NCI-H1092 (cell line): ENCODE measurements at places on chromosomes 2 and 18.

- DNase-seq: peak; percentile 62
Measured at GRCh38 chr2:231138699-231139098, 13.9 kb upstream of the HTR2B start.

GRCh38 chr2:46018773-46019591 lies 278.2 kb upstream of the EPAS1 start:
- peak; percentile 6 for DNase-seq

DNA sequence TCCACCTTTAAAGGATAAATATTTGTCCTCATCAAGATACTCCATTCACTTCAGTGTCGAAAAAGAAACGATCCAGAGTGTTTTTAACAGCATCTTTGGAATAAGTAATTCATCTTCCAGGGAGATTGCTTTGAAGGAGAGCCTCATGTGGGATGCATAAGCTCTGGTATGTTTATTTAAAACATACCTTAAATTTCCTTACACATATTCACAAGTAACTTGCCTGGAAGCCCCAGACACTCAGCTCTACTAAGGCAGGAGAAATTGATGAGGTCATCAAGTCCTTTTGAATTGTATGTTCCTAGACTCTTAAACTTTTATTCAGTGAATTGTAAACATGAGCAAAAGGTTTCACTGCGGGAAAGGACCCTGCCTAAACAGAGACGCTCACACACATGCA lies 103.0 kb downstream of the CDK15 start:
- DNase-seq: no peak

DNA sequence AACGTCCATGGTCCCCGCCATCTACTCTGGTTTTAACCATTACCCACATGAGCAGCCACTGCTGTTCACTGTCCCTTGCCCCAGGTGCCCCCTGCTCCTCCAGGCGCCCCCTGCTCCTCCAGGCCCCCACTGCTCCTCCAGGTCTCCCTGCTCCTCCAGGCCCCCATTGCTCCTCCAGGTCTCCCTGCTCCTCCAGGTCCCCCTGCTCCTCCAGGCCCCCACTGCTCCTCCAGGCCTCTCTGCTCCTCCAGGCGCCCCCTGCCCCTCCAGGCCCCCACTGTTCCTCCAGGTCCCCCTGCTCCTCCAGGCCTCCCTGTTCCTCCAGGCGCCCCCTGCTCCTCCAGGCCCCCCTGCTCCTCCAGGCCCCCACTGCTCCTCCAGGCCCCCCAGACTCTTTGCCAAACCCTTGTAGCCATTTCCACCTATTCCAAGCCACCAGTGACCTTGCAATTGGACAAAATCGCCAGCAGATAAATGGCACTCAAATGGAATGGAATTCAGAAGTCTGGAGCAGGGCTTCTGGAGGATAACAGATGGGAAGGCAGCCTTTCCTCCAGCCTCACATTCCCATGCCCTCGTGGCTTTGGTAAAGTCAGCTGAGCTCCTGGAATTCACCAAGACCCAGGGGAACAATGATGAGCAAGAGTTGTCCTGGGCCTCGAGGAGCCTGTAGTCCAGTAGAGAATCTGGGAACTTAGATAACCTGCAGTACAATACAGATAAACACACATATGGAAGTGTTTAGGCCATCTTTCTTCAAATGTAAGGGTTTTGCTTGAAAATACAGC lies 13.3 kb upstream of the RPL31 start:
- DNase-seq: no peak

- DNase-seq: no peak
Measured at GRCh38 chr2:95029898-95030341, 4.4 kb downstream of the MAL start.

- no peak for DNase-seq
Measured at GRCh38 chr18:37483221-37483971, 82.2 kb downstream of the CELF4 start.

DNA sequence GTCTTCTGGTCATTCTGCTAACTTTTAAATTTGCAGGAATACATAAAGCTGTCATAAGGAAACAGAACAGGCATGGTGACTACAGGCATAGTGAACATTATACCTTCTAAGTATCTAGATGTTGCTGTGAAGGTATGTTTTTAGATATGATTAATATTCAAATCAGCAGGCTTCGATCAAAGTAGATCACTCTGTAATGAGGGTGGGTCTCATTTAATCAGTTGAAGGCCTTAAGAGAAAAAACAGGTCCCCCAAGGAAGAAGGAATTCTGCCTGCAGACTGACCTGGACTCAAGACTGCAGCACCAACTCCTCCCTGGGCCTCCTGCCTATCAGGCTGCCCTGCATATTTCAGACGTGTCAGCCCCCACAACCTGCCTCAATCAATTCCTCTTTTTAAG lies 104.0 kb downstream of the L3MBTL4 start:
- DNase-seq: no peak

GRCh38 chr18:63318889-63319382 lies 633 bp downstream of the BCL2 start:
- no peak for DNase-seq

- DNase-seq: no peak
Measured at GRCh38 chr2:166331468-166331867, 44.3 kb downstream of the SCN9A start.

- DNase-seq: no peak
Measured at GRCh38 chr2:127434515-127434914, 16.3 kb downstream of the PROC start.

GRCh38 chr18:28504066-28504465 lies 327.1 kb upstream of the CDH2 start:
- DNase-seq: no peak

DNA sequence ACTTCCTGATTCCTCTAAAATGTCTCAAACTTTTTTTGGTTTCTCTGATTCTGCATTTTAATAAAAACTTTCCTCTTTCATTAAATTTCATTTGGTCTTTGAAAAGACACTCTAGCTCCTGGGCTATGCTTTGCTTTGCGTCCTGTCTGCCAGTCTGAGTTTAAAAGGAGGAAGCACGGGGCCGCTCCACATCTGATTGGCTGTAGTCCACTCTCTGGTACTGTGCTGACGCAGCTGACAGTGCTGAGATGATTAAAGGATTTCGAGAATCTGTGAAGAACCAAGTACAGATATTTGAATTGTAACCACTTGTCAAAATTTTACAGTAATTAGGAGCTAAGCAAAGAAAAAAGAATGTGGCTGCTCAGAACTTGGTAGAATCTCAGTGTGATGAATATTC lies 199.6 kb upstream of the HNMT start:
- DNase-seq: no peak

DNA sequence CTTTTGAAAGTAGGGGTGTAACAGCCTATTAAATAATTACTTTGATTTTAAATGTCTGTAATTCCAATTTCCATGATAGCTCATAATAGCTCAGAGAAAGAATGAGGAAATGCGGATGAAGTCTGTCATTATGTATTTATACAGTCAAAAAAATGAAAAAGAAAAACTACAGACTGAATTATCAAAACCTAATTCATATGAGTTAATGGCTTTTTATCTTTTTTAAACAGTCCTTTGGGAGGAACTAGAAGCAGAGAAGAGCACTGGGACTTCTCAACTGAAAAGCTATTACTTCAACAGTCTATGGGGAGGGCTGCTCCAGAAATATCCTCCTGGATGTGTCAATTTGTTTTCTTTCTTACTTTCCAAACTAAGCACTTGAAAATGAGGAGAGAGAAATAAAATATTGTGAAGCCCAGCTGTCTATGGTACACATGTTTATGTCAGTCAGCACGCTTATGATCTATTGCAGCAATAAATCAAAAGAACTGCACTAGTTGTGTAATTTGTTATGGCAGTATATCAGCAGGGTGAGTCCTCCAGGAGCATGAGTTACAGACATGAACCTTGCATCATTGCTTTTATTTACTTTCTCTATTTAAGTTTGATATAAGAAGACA lies 1550.2 kb downstream of the LRP1B start:
- DNase-seq: no peak

- DNase-seq: no peak
Measured at GRCh38 chr18:22026889-22027288, 142.5 kb upstream of the GATA6 start.

DNA sequence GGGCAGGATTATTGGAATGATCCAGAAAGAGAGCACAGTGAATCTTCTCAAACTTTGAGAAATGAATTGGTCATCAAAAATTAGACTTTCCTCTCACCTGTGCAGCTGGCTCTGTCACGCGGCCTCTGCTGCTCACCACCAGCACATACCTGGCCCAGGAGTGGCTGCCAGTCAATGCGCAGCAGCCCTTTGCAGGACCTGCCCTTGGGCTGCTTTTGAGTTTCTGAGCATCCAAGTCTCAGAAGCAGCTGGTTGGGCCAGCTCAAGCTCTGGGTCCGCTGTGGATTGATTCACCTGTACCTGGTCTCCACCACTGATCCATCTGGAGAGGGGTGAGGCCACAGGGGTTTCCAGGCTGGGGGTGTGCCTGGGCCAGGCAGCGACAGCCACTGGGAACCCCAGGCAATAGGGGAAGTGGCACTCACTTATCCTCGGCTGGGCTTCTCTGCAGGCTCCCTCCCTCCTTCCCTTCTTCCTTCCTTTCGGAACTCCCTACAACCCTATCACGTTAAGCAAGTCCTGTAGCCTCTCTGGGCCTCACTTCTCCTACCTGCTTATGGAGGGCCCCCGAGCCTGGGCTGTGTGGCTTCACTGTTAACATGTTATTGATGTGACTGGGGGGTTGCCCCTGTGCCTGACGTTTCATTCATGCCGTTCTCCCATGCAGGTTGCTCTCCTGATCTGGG lies 48.1 kb downstream of the SH3BP4 start:
- DNase-seq: no peak

- peak; percentile 79 for DNase-seq
Measured at GRCh38 chr2:240434728-240435456, 571 bp upstream of the GPC1 start.

GRCh38 chr2:62114564-62114963 lies 81.4 kb upstream of the B3GNT2 start:
- DNase-seq: no peak

GRCh38 chr2:119240311-119241204 lies 16.9 kb downstream of the STEAP3 start:
- peak; percentile 67 for DNase-seq

- no peak for DNase-seq
Measured at GRCh38 chr2:26666671-26667070, 25.5 kb upstream of the CIB4 start.

DNA sequence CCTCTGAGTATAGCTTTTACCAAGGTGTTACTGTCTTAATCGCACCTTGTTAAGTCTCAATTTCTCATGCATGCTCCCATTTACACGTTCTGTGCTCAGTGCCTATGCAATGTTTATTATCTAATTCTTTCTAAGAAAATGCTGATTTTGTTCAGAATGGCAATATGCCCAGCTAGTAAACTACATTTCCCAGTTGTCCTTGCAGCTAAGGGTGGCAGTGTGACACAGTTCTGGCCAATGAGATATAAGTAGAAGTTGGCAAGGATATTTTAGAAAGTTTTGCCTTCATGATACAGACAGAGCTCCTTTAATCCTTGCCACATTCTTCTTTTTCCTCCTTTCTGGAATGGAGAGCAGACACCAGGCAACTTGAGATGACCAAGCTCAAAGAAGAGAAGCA lies 45.3 kb downstream of the POLE4 start:
- DNase-seq: no peak

DNA sequence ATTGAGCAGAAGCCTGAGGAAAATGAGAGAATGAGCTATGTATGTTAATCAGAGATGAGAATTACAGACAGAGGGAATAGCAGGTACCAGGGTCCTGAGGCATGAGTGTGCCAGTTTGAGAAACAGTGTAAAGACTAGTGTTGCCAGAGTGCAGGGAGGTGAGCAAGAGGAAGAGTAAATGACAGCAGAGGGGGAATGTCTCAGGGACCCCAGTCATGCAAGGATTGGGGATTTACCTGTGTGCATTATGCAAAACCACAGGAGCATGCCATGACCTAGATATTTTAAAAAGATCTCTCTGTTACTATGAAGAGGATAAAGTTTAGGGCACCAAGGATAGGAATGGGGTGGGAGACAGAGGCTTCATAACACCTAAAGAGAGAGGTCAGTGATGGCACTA lies 72.1 kb downstream of the TTC32 start:
- DNase-seq: no peak

- no peak for DNase-seq
Measured at GRCh38 chr2:207235621-207236020, 69.9 kb upstream of the KLF7 start.

GRCh38 chr2:95388856-95389244 lies 13.7 kb upstream of the FAHD2A start:
- DNase-seq: no peak

DNA sequence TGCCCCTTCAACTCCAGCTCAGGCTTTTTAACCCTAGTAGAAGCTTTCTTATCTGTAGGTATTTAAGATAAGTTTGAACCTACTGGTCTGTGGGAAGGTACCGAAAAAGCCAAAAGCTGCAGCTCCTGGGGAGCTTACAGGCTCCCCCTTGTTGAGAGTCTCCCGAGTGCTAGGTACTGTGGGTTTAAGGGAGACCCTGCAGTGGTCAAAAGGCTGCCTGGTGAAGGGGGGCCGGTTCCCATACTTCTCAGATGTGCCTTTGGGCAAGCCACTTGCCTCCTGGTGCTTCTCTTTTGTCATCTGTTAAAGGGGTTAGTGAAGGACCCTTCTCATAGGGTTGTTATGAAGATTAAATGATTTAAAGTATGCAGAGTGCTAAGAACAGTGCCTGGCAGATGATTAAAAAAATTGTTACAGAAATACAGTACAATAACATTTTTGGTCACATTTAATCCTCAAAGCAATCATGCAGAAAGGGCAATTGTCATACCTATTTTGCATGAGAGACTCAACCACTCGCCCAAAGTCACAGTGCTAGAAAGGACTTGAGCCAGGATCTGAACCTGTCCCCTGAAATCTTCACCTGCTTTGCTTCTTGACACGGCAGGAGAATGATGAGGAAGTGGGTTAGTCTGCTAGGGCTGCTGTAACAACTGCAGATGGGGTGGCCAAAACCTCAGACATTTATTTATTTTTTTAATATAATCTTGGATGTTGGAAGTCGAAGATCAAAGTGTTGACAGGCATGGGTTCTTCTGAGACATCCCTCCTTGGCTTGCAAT lies 62.5 kb downstream of the NEDD4L start:
- DNase-seq: no peak

DNA sequence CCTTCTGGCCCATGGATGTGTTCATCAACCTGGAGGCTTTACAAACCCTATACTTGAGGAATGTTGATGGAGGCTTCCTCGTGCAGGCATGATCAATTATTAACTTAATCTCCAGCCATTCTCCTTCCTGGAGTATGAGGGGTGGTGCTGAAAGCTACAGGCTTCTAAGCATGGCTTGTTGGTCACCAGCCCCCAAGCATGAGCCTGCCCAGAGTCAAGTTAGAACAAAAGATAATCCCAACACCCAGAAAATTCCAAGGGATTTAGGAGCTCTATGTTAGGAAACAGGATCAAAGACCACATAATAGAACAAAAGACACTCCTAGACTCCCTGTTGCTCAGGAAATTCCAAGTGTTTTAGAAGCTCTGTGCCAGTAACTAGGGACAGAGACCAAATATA lies 63.1 kb downstream of the FAM171B start:
- DNase-seq: no peak

DNA sequence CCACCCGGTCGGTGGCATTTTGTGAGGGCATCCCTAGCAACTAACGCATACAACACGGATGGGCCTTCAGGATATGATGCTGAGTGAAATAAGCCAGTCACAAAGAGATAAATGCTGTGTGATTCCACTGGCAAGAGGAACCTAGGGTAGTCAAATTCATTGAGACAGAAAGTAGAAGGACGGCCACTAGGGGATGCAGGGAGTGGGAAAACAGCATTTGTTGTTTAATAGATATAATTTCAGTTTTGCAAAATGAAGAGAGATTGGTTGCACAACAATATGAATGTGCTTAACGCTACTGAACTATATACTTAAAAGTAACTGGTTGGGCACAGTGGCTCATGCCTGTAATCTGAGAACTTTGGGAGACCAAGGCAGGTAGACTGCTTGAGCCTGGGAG lies 112.9 kb downstream of the AFF3 start:
- no peak for DNase-seq
